ENCODE measurements at places on chromosomes 7 and 10.
A peak's percentile ranks its signal among the peaks of the same experiment; 100 is the strongest.

DNA sequence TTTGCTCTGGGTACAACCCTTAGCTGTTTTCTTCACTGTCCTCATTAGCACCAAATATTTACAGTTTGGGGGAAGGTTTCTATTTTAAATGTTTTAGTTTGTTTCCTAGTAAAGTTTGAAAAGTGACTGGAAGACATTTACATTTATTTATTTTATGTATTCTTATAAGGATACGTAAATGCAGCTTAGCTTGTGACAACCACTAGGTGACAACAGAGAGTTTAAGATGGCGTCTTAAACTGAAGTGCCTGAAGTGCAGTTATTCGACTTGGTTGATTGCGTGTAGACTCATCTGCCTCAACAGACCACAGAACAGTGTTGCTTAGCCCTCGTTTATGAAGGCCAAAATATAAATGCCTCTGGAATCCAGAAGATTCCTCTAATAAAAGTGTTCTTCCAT, 378.2 kb upstream of the MYO3A start:
- DNase-seq, result no peak

GRCh38 chr7:140005754-140006503, 56.8 kb downstream of the PARP12 start:
- DNase-seq, result no peak

DNA sequence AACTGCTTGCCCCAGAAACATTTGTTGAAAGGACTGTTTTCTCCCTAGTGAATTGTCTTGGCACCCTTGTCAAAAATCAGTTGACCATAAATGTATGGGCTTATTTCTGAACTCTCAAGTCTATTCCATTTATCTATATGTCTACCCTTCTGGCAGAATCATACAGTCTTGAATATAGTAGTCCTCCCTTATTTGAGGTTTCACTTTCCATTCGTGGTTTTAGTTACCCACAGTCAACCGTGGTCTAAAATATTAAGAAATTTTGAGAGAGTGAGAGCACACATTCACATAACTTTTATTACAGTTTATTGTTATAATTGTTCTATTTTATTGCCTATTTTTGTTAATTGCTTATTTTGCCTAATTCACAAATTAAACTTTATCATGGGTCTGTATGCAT, 17.4 kb upstream of the CEP41 start:
- DNase-seq, result no peak

DNA sequence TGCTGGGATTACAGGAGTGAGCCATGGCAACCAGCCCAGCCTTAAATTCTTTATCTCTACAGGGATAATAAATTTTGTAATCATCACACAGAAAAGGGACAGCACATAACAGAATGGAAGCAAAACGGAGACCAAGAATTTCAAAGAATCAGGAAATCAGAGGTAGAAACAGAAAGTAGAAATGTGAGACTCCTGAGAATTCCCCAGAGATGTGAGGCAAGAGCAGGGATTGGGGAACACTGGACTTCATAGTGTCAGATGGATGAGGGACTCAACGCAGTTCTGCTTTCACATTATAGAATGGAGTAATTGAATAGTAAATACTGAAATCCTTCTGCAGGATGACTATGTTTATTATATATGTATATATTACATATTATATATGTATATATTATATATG, 52.5 kb upstream of the MPP7 start:
- no peak for DNase-seq

DNA sequence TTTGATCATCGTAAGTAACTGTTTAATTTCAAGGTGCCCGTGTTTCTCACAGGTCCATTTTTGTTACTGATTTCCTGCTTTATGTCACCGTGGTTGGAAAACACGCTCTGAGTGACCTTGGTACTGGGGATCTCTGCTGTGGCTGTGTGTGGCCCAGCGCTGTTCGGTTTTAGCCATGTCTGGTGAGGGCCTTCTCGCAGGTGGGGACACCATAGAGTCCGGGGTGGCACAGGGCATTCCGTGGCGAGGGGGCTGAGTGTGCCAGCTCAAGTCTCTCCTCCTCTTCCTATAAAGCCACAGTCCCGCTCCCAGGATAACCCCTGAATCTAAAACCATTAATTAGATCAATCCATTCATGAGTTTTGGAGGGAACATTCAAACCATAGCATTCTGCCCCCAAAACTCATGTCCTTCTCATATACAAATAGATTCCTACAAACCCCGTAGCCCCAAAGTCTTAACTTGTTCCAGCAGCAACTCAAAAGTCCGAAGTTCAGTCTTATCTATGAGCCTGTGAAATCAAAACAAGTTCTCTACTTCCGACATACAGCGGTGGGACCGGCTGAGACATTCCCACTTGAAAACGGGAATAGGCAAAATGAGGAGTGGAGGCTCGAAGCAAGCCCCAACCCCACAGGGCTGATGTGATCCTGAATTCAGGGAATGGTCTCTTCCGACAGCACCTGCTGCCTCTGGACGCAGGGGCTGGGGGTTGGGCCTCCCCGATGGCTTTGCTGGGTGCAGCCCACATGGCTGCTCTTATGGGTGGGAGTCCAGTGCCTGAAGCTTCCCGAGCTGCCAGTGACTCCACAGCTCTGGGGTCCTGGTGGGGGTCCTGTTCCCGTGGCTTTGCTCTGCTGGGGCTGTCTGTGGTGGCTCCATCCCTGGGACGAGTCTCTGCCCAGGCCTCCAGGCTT, 55.0 kb upstream of the NKX6-2 start:
- DNase-seq, result peak; percentile 52

DNA sequence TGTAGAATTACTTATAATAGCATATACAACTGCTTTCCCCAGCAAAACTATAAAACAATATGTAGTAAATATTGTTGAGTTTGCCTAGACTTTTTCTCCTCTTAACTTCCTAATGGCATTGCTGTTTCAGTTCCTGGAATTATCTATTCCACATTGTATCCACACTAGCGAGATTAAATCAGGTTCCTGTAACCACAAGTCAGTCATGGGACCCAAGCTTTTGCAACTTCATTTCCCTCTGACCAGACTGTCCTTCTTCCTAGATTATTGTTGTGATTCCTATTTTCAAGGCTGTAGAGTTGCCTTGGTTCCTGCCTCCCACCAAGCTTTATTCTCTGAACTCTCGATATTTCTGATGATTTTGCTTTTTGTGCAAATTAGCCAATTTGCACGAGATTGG, 173.3 kb upstream of the ZNF804B start:
- DNase-seq, result no peak

GRCh38 chr7:140677496-140677895, 4.8 kb downstream of the ADCK2 start:
- no peak for DNase-seq

GRCh38 chr7:91135703-91136430, 128.4 kb upstream of the FZD1 start:
- DNase-seq, result no peak

DNA sequence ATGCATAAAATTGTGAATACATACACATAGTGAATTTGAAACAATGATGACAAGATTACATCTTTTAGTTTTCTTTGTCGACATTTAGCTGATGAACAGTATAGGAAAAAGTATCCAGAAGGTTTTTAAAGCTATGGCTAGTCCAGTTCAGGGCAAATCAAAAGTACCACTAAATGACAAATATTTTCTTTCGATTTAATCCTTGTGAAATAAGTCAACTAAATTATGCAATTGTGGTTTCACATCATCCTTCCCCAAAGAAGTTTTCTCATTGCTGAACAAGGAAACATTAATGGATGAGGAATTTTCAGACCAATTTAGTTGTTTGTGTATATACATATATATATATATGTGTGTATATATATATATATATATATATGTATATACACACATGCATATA, 774.0 kb downstream of the DNAJB9 start:
- DNase-seq, result no peak

- DNase-seq, result no peak
These were observed 52.9 kb downstream of the NRAP start for GRCh38 chr10:113610631-113611601.

- DNase-seq, result no peak
These were observed 61.8 kb upstream of the MKRN1 start for GRCh38 chr7:140541176-140541512.

- no peak for DNase-seq
These were observed 737 bp downstream of the CABCOCO1 start for GRCh38 chr10:61663466-61663865.

GRCh38 chr7:7989616-7990440, 21.2 kb downstream of the GLCCI1 start:
- DNase-seq, result no peak

- DNase-seq, result no peak
These were observed 11.4 kb downstream of the NPVF start for GRCh38 chr7:25216837-25217236.

GRCh38 chr7:77455321-77455720, 39.2 kb upstream of the GSAP start:
- no peak for DNase-seq

- no peak for DNase-seq
These were observed 1.3 kb upstream of the TRIM24 start for GRCh38 chr7:138458576-138459412.

DNA sequence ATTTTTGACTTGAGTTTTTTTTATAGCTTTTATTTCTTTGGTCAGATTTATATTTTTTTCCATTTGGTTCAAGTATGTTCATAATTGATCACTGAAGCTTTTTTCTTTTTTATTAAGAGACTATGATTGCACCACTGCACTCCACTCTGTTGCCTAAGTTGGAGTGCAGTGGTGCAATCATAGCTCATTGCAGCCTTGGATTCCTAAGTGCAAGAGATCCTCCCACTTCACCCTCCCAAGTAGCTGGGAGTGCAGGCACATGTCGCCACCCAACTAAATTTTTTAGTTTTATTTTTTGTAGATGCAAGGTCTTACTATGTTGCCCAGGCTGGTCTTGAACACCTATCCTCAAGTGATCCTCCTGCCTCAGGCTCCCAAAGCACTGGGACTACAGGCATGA, 97.7 kb upstream of the KIF5B start:
- no peak for DNase-seq

DNA sequence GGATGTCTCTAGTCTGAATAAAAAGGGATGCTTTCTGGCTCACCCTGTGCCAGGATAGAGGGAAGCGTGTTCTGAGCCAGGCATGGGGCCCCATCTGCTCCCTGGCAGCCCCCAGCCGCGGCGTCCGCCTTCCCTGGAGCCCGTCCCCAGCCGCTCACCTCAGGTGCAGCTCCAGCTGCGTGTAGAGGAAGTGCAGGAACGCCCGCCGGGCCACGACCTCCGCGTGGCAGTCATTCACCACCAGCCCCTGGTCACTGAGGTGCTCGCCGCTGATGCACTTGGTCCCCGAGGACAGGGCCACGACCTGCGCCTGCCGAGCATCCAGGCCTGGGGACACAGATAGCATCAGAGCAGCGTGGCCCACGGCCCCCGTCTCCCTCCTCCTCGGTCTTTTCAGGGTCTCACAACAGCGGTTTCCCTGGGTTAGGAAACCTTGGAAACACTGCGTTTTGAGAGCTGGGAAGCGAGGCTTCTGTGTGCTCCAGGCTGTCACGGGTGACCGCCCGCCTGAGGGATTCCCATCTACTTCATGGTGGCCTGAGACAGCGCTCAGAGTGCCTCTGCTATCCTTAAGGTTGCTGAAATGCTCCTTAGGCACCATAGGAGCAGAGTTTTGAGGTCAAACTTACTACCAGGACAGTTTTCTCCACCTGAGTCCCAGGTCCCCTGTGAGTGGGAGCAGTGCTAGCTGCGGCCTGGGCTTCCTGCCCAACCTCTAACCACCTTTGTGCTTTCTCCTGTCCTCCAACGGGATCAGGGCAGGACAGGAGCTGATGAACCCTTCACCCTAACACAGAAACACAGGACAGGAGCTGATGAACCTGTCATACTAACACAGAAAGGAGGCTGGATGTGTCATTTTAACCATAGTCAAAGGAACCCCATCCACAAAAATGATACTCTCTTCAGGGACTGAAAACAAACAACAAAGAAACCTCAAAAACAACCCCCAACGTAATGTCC, 186.1 kb downstream of the WDR37 start:
- peak; percentile 34 for DNase-seq

GRCh38 chr10:121607310-121608055, 9.2 kb upstream of the FGFR2 start:
- DNase-seq, result no peak

- DNase-seq, result no peak
These were observed 156.3 kb upstream of the KMT2E start for GRCh38 chr7:104857458-104858425.

- no peak for DNase-seq
These were observed 24.8 kb downstream of the C10orf67 start for GRCh38 chr10:23319835-23320234.

- DNase-seq, result no peak
These were observed 24.7 kb downstream of the IL2RA start for GRCh38 chr10:6037422-6037821.

DNA sequence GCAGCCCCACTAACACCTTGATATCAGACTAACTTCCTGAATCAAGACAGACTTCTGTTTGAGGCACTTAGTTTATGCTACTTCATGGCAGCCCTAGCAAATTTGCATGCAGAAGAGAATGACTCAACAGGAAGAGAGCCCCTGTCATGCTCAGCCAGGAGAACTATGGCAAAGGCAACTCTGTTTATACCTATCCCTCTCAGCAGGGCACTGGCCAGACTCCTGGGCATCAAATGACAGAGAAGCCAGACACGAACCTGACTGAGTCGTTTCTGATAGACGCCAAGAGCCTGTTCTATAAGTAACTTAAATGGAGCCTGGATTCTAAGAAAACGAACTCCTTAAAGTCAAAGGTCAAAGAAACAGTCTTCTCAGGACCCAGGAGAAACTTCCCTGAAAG, 50.9 kb upstream of the UNC5B start:
- DNase-seq, result no peak

GRCh38 chr10:22712956-22713852, 1.2 kb downstream of the PIP4K2A start:
- peak; percentile 70 for DNase-seq

- no peak for DNase-seq
These were observed 6.8 kb upstream of the VSIR start for GRCh38 chr10:71780156-71780555.

GRCh38 chr7:140314573-140315480, 83.5 kb downstream of the SLC37A3 start:
- DNase-seq, result no peak

DNA sequence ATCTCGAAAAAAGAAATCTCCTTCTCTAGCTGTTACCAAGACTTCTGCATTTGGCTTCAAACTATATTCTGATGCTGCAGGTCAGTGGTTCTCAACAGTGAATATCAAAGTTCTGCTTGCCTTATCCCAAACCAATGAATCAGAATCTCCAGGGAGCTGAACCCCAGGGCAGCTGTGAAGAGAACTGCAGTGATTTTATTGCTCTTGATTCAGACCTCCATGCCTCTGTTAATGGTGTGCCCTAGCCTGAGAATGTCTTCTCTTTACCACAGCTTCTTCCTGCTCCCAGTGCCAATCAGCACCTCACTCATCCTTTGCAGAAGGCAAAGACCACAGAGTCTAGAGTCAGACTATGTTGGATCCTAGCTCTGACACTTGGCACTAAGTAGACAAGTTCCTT, 46.2 kb upstream of the MRLN start:
- DNase-seq, result no peak

DNA sequence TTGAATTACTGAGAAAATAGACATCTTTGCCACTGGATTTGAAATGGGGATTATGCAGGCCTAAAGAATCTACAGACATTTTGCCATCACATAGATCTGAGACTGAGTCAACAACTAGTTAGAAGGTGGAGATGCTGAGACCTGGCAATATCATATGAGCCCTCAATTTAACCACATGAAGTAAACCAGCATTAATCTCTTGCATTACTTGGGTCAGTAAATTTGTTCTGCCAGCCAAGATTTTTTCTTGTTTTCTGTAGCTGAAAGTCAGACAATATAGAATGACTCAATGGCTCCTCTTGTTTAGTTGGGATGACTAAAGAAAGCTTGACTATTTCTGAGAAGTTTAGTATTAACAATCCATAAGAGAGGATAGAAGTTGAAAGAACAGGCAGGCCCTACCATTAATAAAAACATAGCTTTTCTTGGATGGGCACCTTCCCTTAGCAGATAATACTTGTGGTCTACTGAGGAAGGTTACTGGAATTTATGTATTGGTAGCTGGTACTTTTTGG, 396.7 kb upstream of the SORCS1 start:
- no peak for DNase-seq
